ENCODE measurements at places on chromosomes 12 and 14. TPM values are rescaled to one million over a fixed set of nuclear protein-coding genes. Genes with fewer than 3 reads are reported as not detected.

Gene LRP10
- 128 TPM for total RNA-seq

Gene GALNT8
- total RNA-seq: not detected

Gene RASAL1
- total RNA-seq: not detected

Gene B4GALNT3
- not detected for total RNA-seq

Gene PLBD1
- 5.9 TPM for total RNA-seq

Gene RNASE2
- not detected for total RNA-seq

Gene HOXC12
- not detected for total RNA-seq

Gene MYO1A
- not detected for total RNA-seq

Gene RNASE4
- total RNA-seq: 133 TPM

Gene NANOG
- total RNA-seq: not detected

Gene TAS2R46
- total RNA-seq: not detected

Gene C12orf54
- total RNA-seq: not detected

Gene PIWIL1
- not detected for total RNA-seq

Gene GPRC5D
- not detected for total RNA-seq

Gene CYP27B1
- total RNA-seq: 1.3 TPM

Gene RERGL
- not detected for total RNA-seq

Gene ZDHHC22
- not detected for total RNA-seq

Gene TCTN2
- total RNA-seq: 6.6 TPM

Gene MEG3
- total RNA-seq: 35.4 TPM

Gene SLC38A4
- total RNA-seq: 0.12 TPM

Gene CIT
- total RNA-seq: 7.1 TPM

Gene TAMALIN
- 16.6 TPM for total RNA-seq

Gene ZC3H14
- total RNA-seq: 46.7 TPM

Gene CEP170B
- 12.1 TPM for total RNA-seq

Gene LRRC10
- total RNA-seq: not detected

Gene RASSF9
- total RNA-seq: 3.7 TPM

Gene FOXM1
- 4.2 TPM for total RNA-seq

Gene RPL10L
- total RNA-seq: not detected

Gene ELK3
- total RNA-seq: 30.7 TPM

Gene RTL1
- total RNA-seq: not detected

Gene HOXC10
- not detected for total RNA-seq

Gene BMP4
- total RNA-seq: 15.2 TPM

Gene LRTM2
- total RNA-seq: not detected

All from cardiac ventricle fibroblast (primary cell).